ENCODE measurements at places on chromosomes 7 and 10. TPM values are rescaled to one million over a fixed set of nuclear protein-coding genes. Genes with fewer than 3 reads are reported as not detected.

Gene COMTD1
- total RNA-seq = 7.2 TPM

Gene ADARB2
- not detected for total RNA-seq

Gene STOX1
- total RNA-seq = 0.12 TPM

Gene PFKP
- 274 TPM for total RNA-seq

Gene MUC3A
- under 0.01 TPM for total RNA-seq

Gene CYP2E1
- 0.37 TPM for total RNA-seq

Gene FAM25A
- not detected for total RNA-seq

Gene KCNMA1
- 169 TPM for total RNA-seq

Gene NEUROD6
- total RNA-seq = not detected

Gene SLC25A28
- total RNA-seq = 22.4 TPM

Gene SGCE
- 78.4 TPM for total RNA-seq

Gene FAM24B
- 9.0 TPM for total RNA-seq

Gene OPN4
- total RNA-seq = not detected

Gene GFRA1
- total RNA-seq = not detected

Gene TLL2
- total RNA-seq = 0.12 TPM

Gene NPVF
- not detected for total RNA-seq

Gene BLNK
- total RNA-seq = not detected

Gene ZYX
- 37.0 TPM for total RNA-seq

Gene TAS2R41
- total RNA-seq = not detected

Gene SYT15
- total RNA-seq = not detected

Gene COBL
- under 0.01 TPM for total RNA-seq

Gene OR13A1
- not detected for total RNA-seq

Gene LAMB1
- total RNA-seq = 292 TPM

Gene SP8
- not detected for total RNA-seq

Gene DNAJC12
- 2.8 TPM for total RNA-seq

Gene PDE1C
- 0.12 TPM for total RNA-seq

Gene FGFBP3
- total RNA-seq = 0.66 TPM

Gene ATOH7
- not detected for total RNA-seq

Gene ANAPC16
- 39.5 TPM for total RNA-seq

Gene ALDH18A1
- 96.8 TPM for total RNA-seq

Gene CNNM1
- 1.7 TPM for total RNA-seq

Gene FZD8
- total RNA-seq = 20.2 TPM

Gene CUX1
- total RNA-seq = 64.9 TPM

Gene PLXDC2
- total RNA-seq = 6.9 TPM

Gene CDC14C
- not detected for total RNA-seq

Gene SKIDA1
- total RNA-seq = 1.1 TPM

Gene FAM25G
- not detected for total RNA-seq

Gene PIK3AP1
- 0.12 TPM for total RNA-seq

Gene DNAJC9
- total RNA-seq = 30.6 TPM

Gene CALHM3
- total RNA-seq = not detected

Gene LIPN
- total RNA-seq = not detected

Gene ADCYAP1R1
- total RNA-seq = not detected

Gene MMRN2
- 14.9 TPM for total RNA-seq

Gene SPDYE9
- not detected for total RNA-seq

Gene MCM10
- 5.4 TPM for total RNA-seq

Gene NME8
- total RNA-seq = not detected

Gene SVOPL
- total RNA-seq = not detected

Measured in uterine smooth muscle cell (primary cell).